Activated CD4-positive, alpha-beta T cell treated with anti-CD3 and anti-CD28 coated beads, Interleukin-2, amount 50 U/mL, for 1 hour (primary cell): ENCODE measurements at places on chromosomes 7 and 10.

- DNase-seq, result no peak
Observed at GRCh38 chr10:47008769-47009168, 97.5 kb downstream of the PTPN20 start.

- no peak for DNase-seq
Observed at GRCh38 chr10:109633846-109634245, 289.5 kb downstream of the XPNPEP1 start.

DNA sequence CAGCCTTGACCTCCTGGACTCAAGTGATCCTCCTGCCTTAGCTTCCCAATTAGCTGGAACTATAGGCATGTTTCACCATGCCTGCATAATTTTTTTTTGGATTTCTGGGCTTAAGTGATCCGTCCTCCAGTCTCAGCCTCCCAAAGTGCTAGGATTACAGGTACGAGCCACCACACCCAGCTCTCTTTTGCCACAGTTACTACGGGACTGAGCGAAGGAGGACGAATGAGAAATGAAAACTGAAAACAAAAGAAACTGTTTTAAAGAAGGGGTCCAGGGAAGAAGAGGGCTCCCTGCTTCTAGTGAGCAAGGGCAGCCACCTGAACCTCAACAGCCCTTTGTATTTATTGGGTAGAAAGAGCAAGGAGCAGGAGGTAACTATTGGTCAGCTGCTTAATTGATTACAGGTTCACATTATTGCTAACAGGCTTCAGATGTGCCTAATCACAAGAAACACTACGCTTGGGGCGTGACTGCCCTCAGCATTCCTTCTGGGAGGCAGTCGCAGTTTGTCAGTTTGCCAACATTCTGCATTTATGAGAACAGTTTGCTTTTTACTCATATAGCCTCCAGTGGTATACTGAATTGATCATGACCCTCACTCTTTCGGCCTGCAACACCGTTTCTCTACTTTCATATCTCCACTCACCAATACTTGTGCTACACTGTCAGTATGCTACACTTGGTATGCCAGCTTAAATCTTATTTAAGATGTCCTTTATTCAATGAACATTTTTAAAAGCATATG is 676.8 kb downstream of the DNAJB9 start:
- no peak for DNase-seq

DNA sequence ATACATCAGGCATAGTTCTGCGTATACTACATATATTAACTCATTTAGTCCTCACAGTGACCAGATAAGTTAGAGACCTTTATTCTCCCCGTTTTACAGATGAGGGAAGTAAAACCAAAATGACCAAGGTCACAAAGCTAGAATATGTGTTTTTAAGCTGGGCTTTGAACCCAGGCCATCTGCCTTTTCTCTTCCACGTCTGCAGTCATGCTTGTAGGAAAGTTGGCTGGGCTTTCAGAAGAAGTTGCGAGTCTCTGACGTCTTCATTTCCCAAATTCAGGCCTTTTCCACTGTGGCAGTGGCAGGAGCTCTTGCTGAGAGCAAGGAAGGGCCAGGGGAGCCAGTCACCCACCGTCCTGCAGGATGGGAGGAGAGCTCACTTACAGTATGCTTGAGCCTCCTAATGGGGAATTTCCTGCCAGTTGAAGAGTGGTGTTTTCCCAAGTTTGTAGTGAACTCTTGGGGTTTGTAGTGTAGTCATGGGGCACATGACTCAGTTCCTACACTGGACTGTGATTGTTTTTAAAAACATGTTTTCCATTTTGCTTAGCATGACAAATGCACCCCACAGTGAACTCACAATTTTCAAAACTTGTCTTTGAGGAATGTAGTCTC is 34.2 kb downstream of the CYP17A1 start:
- DNase-seq, result no peak

DNA sequence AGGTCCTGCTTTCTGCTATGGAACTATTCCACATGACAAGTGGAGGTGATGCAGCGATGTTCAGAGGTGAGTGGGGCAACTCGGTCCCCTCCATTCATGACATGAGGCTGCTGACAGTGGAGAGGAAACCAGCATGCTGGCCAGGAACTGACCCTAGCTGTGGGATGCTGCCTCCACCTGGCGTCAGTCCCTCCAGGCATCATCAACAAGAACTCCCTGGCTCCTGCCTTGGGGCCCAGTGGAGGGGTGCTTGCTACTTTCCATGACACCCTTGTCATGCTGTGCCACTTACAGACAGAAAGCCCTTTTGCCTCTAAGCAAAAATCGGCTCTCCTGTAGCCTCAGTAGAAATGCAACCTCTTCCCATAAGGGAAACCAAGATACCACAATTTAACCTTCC is 118.5 kb downstream of the LRRC18 start:
- DNase-seq, result no peak

DNA sequence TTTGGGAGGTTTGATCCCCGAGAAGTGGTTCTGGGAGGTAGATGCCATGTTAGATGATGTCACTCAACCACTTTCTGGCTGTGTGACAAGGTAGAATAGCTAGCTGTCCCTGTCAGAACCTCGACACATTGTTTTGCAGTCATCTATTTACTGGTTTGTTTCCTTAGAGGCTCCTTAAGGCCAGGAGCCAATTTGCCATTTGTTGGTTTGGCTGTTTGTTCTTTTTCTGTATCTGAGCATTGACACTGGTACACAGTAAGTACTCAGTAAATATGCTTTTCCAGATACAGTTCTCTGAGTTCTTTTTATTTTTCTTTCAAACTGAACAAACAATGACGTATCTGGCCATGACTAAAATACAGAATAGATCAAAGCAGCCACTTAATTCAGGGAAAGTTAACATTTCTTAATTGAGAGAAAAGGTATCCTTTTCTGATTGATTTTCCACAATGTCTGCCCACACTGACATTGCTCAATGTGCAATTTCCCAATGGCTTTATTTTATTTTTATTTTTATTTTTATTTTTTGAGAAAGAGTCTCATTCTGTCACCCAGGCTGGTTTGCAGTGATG is 121.6 kb downstream of the SPAG6 start:
- no peak for DNase-seq

DNA sequence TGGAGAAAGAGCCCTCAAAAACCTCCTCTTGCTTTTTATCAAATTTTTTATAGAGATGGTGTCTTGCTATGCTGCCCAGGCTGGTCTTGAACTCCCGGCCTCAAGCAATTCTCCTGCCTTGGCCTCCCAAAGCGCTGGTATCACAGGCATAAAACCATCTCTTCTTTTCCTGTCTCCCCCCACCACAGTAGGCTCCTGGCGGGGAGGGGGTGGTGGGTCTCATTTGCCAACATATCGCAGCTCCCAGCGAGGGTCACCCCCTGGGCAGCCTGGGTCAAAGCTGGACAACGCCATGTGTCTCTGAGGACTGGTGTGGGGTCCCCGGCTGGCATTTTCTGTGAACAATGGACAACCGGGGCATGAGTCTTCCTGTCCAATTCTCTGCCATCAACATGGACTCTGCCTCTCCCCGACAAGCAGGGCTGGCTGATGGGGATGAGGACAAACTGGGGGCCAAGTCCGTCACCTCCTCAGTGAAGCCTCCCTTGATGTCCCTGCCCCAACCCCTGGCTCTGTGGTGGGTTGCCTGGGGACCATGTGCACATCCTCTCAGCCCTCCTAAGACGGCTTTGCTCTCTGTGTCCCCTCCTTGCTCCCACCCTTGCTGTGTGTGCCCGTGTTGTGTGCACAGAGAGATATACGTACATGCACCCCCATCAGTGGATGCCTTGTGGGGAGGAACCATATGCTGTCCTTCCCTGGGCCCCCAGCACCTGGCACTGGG is 86.4 kb upstream of the GNA12 start:
- DNase-seq, result no peak

- no peak for DNase-seq
Observed at GRCh38 chr7:42694894-42695507, 216.9 kb downstream of the C7orf25 start.

- DNase-seq, result no peak
Observed at GRCh38 chr7:108149908-108150307, 19.7 kb upstream of the LAMB4 start.

GRCh38 chr7:132355048-132355447 is 221.2 kb downstream of the PLXNA4 start:
- DNase-seq, result no peak

GRCh38 chr10:124632566-124632965 is 111.6 kb downstream of the FAM53B start:
- DNase-seq, result no peak

DNA sequence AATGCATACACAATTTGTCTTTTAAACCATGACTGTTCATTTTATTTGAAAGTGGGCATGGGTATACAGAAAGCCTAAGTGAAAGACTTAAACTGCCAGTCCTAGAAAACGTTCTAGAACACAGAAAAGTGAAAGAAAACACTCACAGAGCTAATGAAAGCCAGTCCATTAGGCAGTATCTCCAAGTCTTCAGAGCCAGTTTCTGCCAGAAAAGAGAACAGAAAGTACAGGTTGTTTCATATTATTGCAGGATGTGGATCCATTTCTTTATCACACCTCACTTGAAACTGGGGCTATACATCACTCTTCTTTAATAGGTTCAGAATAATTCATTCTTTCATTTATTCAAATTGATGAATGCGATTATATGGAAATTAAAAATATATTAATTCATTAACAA is 7.7 kb downstream of the PON1 start:
- no peak for DNase-seq

DNA sequence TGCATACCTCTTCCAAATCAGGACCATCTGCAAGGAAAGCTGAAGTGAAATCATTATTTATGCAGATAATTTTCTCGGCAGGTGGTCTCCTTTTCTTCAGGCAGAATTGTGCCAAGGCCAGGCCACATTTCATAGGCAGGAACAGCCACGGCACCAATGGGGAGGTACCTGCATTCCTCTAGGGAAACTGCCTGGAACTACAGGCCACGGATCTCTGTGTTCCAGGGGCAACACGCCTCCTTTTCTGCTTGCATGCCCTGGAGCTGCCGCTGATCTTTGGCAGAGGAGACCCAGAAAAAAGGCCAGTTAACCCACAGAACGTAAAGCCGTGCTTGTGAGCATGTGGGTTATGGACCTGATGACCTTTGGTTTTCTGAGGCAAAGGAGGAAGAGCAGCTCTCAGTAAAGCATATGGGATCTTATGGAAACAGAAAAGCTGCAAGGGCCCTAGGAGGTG is 111.2 kb upstream of the KIAA1217 start:
- DNase-seq, result no peak

DNA sequence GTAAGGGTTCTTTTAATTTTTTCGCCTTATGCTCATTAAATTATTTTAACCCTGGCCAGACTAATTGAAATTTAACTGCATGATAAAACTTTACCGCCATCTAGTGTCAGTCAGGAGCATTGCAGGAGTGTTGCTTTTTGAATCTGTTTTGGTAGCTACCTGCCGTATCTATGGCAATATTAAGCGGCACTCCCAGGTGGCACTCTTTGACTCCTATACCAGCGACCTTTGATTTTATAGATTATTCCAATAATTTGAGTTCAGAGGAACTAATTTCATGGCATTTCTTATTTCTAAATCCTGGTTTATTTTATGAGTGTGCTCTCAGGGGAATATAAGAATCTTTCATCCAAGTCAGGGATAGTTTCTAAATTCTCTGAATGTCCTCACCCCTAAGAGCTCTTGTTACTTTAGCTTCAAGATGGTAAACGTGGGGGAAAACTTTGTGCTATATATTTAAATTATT is 198.9 kb downstream of the REEP3 start:
- DNase-seq, result peak; percentile 44

DNA sequence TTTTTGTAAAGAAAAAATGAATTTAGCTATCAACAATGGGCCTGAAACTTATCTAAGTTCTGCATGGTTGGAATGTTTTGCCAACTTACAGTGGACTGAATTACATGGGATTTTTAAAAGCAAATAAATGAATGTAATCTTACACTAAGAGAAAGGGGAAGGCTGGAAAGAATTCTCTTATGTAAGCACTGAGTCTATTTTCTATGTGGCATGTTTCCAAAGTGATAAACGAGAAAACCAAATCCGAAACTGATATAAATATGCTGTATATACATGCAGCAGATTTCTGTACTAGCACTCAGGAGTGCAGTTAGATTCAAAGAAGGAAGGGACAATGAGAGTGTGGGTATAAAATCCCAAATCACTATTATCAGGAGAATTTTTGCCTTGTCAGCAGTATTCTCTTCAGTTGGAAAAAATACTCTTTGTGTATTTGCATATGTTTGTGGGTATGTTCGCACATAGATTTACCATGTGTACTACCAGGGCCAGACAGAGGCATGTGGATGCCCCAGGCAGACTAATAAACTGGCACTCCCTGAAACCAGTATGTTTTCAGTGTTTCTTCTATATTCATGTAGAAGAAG is 334.3 kb upstream of the SEMA3D start:
- DNase-seq, result no peak

DNA sequence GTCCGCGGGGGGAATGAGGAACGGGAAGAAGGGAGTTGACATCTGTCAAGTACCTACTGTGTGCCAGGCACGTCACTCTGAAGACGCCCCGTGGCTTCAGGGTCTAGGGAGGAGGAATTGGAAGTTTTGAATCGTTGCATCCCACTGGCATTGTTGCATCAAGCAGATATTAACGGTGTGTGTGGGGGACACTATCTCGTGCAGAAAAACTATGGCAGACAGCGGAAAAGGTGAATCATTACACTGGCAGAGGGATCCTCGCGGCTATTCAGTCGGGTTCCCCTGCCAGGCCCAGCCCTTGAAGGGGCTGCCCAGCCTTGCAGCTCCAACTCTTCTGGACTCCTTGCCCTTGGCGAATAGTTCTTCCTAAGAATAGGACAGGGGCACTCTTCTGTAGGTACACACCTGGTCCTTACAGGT is 1.0 kb upstream of the KIAA1549 start:
- no peak for DNase-seq

GRCh38 chr10:61175316-61175715 is 231.3 kb upstream of the RHOBTB1 start:
- DNase-seq, result no peak

DNA sequence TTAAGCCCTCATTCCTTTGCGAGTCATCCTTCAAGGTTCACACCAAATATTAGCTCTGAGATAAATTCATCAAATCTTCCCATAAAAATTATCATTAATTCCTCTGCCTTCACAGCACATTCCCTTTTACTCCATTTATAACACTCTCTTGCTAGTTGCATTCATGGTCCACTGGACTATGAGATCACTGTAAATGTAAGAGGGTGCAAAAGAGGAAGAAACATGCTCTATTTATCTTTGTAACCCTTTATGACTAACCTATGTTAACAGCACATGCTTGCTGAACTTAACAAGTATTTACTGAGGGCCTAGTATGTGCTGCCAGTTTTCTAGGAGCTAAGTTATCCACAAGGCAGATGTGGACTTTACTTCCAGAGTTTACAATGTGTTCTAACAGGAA is 86.7 kb upstream of the TMEM168 start:
- no peak for DNase-seq
